Muscle of leg (tissue), 16 donors: ENCODE measurements at places on chromosomes 11 and 22.

DNA sequence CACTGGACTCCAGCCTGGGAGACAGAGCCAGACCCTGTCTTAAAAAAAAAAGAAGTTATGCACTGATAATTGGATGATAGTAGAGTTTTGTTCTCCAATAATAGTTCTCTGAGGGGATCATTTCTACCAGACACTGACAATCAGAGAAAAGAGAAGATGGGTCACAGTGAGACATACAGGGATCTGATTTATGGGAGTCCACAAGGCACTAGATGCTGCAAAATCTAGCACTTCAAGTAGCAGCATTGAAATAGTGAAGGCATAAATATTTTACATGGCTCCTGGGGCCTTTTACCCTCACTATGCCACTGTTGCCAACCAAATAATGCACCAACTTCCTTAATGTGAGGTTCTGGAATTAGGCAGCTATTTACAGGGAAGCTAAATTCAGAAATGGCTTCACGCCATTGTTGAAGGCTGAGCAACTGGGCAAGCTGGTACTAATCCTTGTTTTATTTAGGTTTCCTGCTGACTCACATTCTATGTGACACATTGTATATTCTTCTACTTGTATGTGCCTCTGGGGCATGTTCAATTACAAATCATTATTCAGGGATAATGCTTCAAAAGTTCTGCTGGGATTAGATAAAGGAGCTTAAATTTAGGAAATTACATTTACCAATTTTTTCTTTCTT, 38.2 kb upstream of the ABTB2 start:
- peak; percentile 25 for DNase-seq

DNA sequence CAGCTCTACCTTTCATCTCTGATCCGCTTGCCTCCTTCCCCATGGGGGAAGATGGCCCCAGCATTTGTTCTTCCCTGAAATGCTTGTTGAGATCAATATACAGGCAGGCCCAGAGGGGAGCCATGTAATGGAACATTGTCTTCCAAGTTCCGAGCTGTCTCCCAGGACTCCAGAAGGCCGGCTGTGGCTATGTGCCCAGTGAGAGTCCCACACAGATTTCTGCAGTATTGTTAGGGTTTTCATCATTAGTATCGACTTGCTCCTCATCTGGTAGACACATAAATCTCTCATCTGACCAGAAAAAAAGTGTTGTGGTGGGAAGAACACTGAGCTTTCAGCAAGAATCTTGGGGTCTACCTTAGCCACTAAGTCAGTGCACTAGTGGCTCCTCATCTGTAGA, 163.4 kb downstream of the TRIM29 start:
- peak; percentile 84 for DNase-seq

DNA sequence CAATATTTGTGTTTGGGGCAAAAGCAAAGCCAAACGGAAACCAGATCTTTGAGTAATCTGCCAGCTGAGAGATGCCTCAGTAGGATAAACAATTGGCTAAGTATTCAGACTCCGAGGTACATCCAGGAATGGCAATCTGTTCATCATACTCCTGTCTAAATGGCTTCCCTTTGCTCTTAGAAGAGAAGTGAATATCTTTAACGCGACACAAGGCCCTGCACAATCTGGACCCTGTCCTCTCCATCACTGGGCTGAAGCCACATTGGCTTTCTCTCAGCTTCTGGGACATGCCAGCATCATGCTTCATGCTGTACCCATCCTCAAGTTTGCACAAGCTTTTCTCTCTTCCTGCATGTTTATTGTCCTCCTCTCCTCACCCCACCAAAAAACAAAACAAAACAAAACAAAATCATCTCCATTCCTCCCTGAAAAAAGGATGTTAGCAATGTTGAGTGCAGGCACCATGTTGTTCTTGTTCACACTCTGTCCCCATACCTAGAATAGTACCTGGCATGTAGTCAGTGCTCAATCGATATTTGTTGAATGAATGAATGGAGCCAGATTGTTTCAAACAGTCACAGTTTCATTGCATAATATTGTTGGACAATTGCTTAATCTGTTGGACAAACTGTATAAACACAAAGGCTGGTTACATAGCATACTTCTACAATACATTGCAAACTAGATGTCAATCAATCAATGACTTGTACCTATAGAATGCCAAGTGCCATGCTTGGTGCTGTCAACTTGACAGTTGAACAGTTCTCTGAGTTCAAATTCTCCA, 38.2 kb upstream of the SESN3 start:
- no peak for DNase-seq

DNA sequence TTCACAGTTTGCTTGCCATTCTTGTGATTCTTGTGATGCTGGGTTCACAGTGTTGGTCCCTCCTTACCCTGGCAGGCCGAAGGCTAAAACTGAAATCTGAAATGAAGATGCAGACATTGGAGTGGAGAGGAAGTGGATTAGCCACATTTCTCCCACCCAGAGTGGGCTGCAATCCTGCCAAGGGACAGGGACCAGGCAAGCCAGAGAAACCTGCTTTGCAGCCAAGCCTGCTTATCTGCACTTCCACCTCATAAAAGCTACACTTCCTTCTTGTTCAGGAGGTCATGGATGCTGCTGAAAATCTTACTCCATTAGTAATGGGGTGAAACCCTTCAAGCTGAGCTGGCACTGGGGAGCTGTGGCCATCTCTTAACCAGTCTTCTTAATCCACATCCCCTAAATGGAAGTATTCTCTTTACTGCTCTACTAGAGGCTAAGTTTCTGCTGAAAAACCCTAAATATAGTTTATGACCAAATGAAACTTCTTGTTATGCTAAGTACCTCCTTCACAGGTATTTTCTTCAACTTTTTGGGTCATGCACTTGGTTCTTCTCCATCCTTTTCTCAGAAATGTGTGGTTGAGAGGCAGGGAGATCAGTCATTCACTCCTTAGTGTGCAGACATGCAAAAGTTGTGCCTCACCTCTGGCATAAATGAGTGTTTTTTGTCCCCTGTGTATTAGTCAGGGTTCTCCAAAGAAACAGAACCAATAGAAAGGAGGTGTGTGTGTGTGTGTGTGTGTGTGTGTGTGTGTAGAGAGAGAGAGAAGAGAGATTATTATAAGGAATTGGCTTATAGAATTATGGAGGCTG, 133.9 kb upstream of the BMAL1 start:
- DNase-seq = no peak
